ENCODE measurements at places on chromosomes 3 and 15.

- no peak for DNase-seq
Observed at GRCh38 chr3:184498986-184499606, 62.5 kb upstream of the EPHB3 start.

GRCh38 chr3:31896026-31896425, 85.0 kb downstream of the OSBPL10 start:
- DNase-seq = no peak

DNA sequence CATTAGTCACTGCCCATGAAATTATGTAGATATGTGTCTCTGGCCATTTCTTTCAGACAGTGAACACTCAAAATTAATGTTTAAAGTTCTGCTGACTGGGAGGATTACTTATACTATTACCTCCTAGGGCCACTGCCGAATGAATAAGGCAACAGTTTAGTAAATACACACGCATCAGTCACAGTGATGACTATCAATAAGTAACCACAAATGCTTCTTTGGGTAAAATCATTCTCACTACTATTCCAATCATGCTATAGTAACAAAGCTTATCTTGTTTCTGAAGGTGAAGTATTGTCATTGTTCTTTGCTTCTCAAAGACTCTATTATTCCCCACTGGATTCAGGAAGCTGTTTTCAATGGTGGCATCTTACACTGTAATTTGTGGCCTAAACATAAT, 478.8 kb downstream of the EPHA3 start:
- DNase-seq = no peak

GRCh38 chr3:129657261-129658046, 51.0 kb upstream of the PLXND1 start:
- DNase-seq = no peak

GRCh38 chr3:148466980-148467740, 230.5 kb upstream of the AGTR1 start:
- DNase-seq = no peak

DNA sequence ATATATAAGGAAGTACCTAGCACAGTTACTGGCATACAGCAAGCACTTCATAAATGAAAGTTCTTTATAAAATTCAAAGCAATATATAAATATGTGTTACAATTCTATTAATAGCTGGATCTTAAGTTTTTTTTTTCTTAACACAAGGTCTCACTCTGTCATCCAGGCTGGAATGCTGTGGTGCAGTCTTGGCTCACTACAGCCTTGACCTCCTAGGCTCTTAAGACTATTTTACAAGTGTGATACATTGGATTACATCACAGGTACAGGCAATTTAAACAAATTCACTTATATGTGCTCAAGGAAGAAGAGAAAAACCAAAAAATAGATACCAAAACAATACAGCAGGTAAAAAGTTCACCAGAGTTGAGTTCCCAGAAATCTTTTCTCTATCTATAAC, 60.6 kb downstream of the ZNF280D start:
- no peak for DNase-seq

GRCh38 chr3:28348265-28348628, 274 bp upstream of the ZCWPW2 start:
- no peak for DNase-seq

- no peak for DNase-seq
Observed at GRCh38 chr3:188446766-188447165, 292.8 kb downstream of the LPP start.

DNA sequence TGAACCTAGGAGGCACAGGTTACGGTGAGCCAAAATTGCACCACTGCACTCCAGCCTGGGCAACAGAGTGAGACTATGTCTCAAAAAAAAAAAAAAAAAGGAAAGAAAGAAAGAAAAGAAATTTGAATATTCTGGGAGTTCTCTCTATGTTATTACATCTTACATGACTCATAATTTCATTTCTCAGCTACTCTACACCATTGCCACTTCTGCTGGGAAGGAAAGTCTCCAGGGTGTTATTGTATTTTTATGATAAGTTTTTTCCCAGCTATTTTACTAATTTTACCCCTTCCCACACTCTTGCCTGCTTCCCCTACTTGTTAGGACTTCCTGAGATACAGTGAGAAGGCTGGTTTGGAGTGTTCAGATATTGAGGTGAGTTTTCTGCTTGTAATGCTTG, 69.7 kb upstream of the UMPS start:
- DNase-seq = no peak

- no peak for DNase-seq
Observed at GRCh38 chr3:168952551-168952950, 711.0 kb downstream of the MECOM start.

DNA sequence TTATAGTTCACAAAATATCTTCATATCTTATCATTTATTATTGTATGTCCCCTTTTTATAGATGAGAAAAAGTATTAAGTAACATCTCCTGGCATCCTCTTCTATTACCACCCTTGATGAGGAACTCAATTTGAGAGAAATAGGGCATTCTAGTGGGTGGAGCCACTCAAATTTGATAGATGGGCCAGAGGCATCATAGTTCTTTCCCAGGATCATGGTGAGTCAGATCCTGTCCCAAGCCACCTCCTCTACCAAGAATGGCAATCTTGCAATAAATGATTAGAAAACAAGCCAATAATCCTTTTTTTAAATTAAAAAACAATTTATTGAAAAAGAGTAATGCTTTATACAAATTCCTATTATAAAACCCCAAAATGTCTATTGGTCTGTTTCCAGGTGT, 16.8 kb downstream of the CLDN1 start:
- no peak for DNase-seq

DNA sequence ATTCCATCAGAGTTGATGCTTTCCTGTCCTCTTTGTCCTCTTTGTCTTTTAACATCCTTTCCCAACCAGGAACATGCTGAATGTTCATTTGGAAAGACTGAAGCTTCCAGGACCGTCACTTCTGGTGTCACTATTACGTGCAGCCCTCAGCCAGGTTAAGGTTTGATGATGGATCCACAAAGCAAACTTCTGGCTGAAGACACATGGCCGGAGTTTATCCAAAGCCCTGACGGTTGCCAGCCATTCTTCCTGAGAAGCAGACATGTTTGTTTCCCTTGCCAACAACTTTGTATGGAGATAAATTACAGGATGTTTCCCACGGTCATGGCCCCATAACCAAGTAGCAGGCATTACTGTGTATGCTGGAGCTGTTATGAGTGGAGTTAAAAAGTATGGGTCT, 236.9 kb downstream of the THSD4 start:
- no peak for DNase-seq

GRCh38 chr3:55571216-55571813, 84.2 kb upstream of the WNT5A start:
- DNase-seq = no peak

DNA sequence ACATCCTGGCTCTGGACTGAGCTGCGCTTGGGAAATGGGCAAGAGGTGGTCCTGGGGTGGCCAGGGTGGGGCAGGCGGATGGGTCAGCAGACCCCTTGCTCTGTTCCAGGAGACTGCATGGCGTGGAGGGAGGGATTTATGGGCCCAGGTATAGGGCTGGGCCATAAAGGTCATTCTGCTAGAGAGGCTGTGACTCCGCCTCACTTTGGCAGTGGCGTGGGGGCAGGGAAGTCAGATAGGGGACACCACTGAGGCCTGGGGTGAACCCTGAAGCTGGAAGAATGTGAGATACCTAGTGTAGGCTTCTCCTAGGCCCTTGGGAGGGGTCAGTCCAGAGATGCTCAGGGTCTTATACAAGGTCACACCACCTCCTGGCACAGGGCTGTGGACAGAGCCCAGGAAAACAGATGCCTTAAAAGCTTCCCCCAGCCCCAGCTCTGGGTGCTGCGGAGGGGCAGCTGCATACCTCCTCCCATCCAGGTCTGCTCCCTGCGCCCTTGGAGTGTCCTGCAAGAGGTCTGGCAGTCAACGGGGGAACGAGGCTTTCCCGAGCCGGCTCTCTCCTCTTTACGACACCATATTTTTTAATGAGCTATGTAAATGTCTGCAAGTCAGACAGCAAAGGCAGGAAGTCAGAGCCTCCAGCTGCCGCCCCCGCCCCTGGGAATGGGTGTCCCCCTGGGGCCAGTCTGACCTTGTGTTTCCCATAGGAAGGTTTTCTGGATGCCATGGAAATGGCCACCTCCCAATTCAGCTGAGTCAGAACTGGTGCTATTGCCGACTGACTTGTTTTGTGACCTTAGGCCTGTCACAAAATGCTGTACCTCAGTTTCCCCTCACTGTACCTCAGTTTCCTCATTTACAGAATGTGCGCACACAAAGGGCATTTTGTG, 26.3 kb downstream of the LINGO1 start:
- DNase-seq = no peak

DNA sequence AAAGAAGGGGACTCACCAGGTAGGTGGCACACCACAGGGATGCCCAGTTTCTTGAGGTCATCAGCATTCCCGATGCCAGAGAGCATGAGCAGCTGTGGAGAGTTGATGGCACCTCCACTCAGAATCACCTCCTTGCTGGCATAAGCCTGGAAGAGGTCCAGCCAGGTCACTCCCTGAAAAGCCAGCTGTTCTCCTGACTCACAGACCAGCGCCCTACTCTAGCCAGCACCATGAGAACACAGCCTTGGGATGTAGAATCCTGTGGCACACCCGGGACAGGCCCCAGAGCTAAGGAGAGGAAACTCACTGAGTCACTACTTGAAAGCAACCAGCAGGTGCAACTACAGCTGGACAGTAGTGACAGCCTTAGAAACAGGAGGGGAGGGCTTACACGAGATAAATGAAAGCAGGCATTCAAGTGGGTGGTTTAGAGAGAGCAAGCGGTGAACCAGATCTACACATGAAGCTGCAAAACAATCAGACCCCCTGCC, 24.5 kb downstream of the CHDH start:
- DNase-seq = no peak

DNA sequence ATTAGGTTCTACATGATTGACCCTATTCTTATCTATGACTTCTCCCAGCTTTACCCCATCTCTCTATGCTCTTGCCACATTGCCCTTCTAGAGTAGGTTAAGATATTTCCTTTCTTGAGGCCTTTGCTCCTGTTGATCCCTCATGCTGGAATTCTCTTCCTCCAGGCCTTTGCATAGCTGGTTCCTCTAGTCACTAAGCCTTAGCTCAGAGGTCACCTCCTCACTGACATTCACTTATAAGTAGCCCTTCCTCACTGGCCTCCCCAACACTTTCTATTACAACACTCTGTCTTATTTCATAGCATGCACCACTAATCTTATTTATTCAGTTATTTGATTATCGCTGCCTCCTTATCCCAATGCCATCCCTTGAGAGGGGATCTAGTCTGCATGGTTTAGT, 228.4 kb upstream of the COL8A1 start:
- DNase-seq = no peak

DNA sequence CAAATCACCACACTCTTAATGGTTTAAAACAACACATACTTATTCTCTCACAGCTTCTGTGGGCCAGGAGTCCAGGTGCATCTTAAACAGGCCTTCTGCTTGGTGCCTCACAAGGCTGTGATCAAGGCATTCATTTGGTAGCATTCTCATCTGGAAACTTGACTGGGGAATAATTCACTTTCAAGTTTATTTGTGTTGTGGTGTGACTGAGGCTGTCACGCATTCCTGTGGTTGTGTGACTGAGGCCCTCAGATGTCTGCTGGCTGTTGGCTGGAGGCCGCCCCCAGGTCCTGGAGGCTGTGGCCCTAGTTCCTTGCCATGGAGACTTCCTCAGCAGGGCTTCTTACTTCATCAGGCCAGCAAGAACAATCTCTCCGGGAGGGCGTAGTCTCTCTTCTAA, 16.9 kb upstream of the FAM3D start:
- no peak for DNase-seq

- DNase-seq = no peak
Observed at GRCh38 chr3:17258823-17259436, 374.2 kb downstream of the PLCL2 start.

DNA sequence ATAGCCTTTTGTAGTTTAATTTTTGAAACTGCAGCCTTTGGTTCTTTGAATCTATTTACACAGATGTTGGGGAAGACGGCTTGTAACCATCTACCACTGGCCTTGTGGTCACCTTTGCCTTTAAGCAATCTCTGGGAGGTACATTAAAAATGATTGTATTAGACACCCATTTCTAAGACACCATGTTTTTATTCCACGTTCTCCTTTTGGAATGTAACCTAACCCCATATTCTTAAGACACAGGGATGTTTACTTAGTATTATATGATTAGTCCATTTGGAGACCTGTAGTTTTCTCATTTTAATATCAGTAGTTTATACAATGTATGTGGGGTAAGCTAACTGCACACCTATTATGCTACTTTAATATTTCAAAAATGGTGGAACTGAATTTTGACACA, 175.1 kb upstream of the PLSCR5 start:
- no peak for DNase-seq

GRCh38 chr15:48798319-48798718, 12.6 kb downstream of the CEP152 start:
- DNase-seq = no peak

DNA sequence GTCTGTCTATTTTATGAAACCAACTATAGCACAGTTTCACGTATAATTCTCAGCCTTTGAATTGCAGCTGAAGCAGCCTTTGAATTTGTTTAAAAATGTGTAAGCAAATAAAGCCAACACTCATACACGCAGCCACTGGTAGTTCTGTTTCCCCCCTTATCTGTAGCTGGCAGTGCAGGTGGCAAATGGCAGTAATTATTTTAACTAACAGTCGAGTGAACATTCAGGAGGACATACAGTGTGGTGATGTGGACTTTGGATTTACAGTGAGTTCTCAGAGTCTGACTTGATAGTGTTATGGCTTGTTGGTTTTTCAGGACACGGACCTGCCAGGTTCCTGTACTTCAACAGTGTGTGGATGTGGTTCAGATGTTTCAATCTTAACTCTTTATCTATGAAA, 64.0 kb upstream of the SKOR1 start:
- no peak for DNase-seq

GRCh38 chr15:36632226-36632625, 52.8 kb downstream of the CDIN1 start:
- DNase-seq = no peak

- no peak for DNase-seq
Observed at GRCh38 chr15:29456255-29456654, 186.6 kb upstream of the NSMCE3 start.
